Amniotic epithelial cell (primary cell): ENCODE measurements at places on chromosomes 16 and 17.

DNA sequence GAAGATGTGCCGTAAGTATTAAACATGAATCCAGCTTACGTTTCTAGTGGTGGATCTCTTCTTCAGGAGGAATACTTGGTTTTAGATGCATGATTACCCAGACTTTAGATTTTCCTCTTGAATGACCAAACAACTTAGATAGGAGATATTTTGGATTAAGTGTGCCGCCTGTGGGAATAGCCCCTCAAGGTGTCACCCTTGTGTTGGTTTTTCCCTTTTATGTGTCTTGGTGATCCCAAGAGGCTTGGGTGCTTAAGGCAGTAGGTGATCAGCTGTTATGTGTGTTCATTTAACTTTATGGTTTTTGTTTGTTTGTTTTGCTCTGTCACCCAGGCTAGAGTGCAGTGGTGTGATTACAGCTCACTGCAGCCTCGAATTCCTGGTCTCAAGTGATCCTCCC lies 115.1 kb downstream of the PPM1E start:
- no peak for DNase-seq

DNA sequence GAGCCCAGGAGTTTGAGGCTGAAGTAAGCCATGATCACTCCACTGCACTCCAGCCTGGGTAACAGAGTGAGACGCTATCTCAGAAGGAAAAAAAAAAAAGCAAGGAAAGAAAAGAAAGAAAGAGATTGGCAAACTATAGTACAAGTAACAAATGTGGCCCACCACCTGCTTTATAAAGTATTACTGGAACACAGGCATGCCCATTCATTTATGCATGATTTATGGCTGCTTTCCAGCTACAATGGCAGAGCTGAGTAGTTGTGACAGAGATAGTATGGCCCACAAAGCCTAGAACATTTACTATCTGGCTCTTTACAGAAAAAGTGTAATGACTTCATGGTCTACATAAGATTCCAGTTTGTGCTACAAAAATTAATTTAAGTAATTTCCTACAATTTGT lies 23.6 kb downstream of the C16orf87 start:
- DNase-seq, result no peak

DNA sequence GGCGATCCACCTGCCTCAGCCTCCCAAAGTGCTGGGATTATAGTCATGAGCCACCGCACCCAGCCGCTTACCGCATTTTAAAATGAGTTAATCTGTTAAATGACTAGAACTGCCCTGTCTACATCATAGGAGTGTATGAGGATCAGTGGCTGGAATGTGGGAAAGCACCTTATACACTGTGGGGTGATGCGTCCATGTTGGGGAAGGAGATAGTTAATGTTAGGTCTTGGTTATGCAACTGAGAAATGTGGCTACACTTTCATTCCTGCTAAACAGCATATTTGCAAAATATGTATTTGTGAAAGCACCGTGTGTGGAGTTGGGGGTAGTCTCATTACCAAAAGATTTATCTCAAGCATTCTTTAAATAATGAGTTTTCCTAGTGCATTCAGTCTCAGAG lies 107.6 kb downstream of the SPACA3 start:
- DNase-seq, result no peak

- DNase-seq, result no peak
Observed at GRCh38 chr16:86484240-86484639, 26.1 kb upstream of the FOXF1 start.

DNA sequence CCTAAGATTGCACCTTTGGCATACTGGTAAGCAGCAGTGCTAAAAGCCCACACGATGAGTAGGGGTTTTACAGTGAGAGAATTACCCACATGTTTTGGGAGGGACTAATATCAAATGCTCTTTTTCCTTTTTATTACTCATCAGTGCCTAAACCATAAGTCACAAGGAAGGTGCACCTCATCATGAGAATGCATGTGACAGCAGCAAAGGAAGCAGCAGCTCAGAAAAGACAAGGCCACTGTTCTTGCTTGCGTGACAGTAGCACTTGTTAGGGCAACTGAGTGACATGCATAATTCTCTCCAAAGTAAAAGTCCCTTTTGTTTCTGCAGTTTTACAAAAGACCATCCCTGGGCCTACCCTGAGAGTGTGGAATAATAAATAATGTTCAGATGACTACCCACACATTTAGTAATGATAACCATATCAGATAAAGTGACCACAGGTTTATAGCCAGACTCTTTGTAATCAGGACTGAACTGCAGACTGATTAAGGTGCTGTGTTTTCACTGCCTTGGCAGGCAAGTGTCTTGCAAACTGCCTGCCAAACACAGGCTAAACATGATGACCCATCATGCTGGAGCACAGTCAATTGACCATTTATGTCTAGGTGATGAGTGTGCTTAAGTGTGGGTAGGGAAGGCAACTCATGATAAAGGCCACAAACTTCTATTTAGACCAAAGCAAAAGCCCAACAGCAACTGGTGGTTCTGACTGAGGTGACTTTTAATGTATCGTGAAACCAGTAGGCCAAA lies 1751.4 kb downstream of the TP53TG3F start:
- no peak for DNase-seq

GRCh38 chr16:88431651-88432050 lies 21.4 kb upstream of the ZFPM1 start:
- no peak for DNase-seq

- no peak for DNase-seq
Observed at GRCh38 chr16:88067530-88068411, 116.5 kb downstream of the BANP start.

DNA sequence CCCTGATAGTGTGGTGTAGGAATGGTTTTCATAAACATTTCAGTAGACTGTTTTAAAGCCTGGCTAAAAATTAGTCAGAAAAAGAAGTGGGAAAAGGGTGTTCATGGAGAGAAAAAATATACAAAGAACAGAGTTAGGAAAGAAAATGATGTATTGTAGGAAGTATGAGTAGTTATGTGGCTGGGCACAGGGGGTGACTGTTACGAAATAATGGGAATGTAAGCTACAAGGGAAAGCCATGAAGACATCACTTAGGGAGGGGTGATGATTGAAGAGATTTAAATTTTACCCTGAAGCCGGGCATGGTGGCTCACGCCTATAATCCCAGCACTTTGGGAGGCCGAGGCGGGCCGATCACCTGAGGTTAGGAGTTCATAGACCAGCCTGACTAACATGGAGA lies 55.3 kb downstream of the NUP88 start:
- peak; percentile 91 for DNase-seq

- DNase-seq, result peak; percentile 68
Observed at GRCh38 chr16:46673320-46674013, 15.5 kb downstream of the VPS35 start.

GRCh38 chr16:35908152-35908551 lies 2448.7 kb downstream of the TP53TG3F start:
- DNase-seq, result no peak

- DNase-seq, result no peak
Observed at GRCh38 chr16:3787924-3788661, 70.8 kb upstream of the TRAP1 start.

DNA sequence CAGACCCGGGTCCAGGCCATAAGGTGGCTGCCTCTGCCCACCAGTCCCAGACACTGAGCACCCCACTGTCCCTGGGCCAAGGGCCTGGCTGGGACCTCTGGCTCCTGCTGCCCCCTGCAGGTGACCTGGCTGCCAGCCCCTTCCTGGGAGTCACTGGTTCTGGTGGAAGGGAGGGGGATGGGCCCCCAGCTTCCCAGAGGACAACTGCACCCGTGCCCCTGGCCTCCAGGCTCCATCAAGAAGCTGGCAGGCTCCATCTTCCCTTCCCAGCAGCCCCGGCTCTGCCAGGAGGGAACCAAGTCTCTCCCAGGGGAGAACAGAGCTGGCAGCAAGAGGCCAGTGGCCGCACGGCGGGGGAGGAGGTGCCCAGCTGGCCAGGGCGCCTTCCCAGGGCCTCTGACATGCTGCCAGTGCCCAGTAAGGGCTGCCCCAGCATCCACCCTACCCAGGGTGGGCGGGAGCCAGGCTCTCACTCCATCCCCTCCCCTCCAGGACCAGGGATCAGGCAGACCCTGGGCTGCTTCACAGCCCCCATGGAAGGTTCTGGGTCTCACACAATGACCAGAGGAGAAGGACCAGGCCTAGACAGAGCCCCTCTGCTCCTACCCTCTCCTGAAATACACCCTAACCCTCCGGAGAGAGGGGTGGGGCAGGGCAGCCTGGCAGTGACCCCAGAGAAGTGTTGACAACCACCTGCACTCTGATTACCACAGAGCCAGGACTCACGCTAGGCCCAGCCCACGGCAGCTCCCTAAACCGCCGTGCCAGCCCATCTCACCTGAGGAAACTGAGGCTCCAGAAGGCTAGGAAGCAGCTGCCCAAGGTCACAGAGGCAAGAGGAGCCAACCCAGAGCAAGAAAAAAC lies 3.6 kb downstream of the CLUH start:
- no peak for DNase-seq

GRCh38 chr17:30443721-30444120 lies 33.5 kb upstream of the GOSR1 start:
- no peak for DNase-seq

- no peak for DNase-seq
Observed at GRCh38 chr17:11278186-11278991, 37.4 kb downstream of the SHISA6 start.

- DNase-seq, result no peak
Observed at GRCh38 chr17:71396711-71397110, 724.1 kb upstream of the SOX9 start.

DNA sequence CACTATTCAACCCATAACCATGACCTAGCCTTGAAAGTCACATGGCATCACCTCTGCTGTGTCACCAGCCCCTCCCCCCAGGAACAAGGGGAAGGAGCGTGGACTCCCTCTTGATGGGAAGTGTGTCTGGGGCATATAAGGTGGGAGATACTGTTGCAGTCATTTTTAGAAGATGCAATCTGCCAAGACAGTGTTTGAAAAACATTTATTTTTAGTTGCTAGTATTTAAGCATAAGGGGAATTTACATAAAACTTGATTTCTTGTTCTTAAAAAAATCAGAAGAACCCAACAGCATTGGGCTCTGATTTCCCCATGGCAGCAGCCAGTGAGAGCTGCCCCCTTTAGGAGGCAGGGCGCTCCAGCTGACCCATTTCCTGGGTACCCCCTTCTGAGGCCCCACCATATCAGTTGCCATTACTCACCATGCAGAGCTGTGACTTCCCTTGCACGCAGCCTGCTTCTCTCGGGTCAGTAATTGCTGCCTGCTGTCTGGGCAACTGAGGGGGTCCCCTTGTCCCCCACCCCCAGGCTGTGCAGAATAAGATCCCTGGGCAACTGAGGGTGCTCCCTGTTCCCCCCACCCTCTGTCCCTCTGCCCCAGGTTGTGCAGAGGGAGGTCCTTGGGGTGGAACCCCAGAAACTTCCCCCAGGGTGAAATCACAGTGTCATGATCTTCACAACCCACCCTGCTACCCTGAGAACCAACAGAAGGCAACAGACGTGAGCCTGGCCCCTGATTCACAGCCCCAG lies 11.8 kb upstream of the CDC42EP4 start:
- peak; percentile 56 for DNase-seq

- peak; percentile 61 for DNase-seq
Observed at GRCh38 chr17:10612957-10613744, 44.0 kb downstream of the MYH3 start.

- no peak for DNase-seq
Observed at GRCh38 chr16:51147776-51148677, 3.0 kb downstream of the SALL1 start.
